ENCODE measurements at places on chromosomes 2 and 18.

- no peak for DNase-seq
Measured at GRCh38 chr18:26531605-26532298, 16.6 kb downstream of the KCTD1 start.

DNA sequence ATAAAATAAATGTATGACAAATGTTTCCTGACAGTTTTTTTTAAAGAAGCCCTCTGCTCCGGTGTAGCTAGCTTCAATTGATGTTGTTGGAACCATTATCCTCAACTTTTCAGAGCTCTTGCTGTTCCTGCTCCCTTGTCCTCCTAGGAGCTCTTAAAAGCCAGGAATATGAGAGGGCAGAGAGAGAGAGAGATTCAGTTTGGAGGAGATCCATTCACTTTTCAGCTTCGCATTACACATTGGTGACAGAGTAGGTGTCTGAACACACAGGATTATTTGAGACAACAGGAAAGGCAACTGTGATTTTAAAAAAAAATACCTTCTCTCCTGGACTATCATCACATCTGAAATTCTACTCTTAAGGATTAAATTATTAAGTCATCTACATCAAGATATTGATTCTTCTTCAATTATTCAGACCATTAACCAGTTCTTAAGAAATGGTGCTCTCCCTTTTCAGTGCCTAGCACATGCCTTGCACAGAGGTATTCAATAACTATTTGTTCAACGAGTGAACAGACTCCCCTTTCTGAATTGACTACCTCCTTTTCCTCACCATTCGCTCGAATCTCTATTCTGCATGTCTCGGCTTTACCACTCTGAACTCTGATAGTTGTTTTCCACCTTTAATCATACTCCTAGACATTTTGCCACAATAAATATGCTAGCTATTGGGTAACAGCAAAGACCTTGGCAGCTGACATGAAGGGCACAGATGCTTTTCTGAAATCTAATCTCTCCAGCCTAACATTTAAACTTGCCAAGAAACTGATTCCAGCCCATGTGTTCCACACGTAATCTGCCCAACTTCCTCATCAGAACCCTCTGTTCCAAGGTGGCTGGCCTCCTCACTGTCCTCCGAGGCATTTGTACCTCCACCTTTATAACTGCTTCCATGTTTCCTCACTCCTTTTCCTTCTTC is 28.6 kb upstream of the SLC35F5 start:
- no peak for DNase-seq

GRCh38 chr2:37585295-37585908 is 86.0 kb downstream of the CDC42EP3 start:
- DNase-seq = no peak

GRCh38 chr18:60003610-60004185 is 103.9 kb downstream of the PMAIP1 start:
- no peak for DNase-seq

DNA sequence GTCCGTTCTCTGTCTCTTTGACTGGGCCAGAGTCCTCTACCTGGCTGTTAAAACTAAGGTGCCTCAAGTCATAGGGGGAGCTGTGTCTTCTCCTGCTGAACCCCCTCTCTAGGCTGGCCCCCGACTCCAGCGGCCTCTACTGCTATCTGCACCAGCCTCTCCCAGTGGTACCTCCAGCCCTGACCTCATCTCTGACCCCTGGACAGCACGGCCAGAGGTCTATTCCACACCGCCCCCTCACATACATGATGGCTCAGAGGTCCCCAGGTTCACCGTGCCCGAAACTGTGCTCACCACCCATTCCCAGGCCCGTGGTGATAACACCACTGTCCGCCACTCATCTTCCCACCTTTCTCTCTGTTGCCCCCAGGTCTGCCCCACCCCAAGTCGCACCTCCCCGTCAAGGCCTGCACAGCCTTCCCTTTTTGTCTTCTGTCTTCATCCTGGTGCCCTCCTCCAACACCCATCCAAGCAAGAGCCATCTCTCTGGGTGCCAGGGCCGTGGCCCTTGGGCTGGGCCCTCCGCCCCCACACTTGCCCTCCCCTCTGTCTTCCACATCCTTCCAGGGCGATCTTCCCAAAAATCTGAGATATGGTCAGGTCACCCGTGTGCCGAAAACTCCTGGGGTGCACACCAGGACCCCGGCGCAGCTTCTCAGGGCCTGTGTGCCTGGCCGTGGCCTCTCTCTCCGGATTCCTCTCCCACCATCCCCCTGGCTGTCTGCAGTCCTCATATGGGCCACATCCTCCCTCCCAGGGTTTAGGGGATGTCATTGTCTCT is 134.4 kb upstream of the ID2 start:
- peak; percentile 17 for DNase-seq

All from stimulated activated CD4-positive, alpha-beta T cell treated with anti-CD3 and anti-CD28 coated beads, Interleukin-2, amount 100 ng/mL, for 24 hours (primary cell).